ENCODE measurements at places on chromosomes 5 and 9. TPM values are rescaled to one million over a fixed set of nuclear protein-coding genes. Genes with fewer than 3 reads are reported as not detected.

The EGFLAM gene
- total RNA-seq = 1.6 TPM

The PCDHA11 gene
- not detected for total RNA-seq

The AHRR gene
- total RNA-seq = 16.4 TPM

The PTGDS gene
- total RNA-seq = 4.5 TPM

The PAIP2 gene
- 90.1 TPM for total RNA-seq

The COL5A1 gene
- 1,217 TPM for total RNA-seq

The NCBP1 gene
- 22.7 TPM for total RNA-seq

The ARSB gene
- total RNA-seq = 21.8 TPM

The ANKRD18B gene
- not detected for total RNA-seq

The CCNJL gene
- total RNA-seq = 0.16 TPM

The PPIC gene
- total RNA-seq = 42.4 TPM

Data from cardiac atrium fibroblast (primary cell).